ENCODE measurements at places on chromosomes 13 and 19. TPM values are rescaled to one million over a fixed set of nuclear protein-coding genes. Genes with fewer than 3 reads are reported as not detected.

GRCh38 chr19:10004617-10005016 is 5.7 kb downstream of the COL5A3 start:
- H3K4me1 ChIP-seq = peaks cover 13% of the 10 kb centered on the region
- H3K36me3 ChIP-seq = no peaks in the 10 kb centered on the region
- H3K4me3 ChIP-seq = no peak overlapping the region
- H3K27ac ChIP-seq = no peak overlapping the region
- H3K27me3 ChIP-seq = peaks cover 11% of the 10 kb centered on the region

- H3K4me1 ChIP-seq = peaks cover 3% of the 10 kb centered on the region
- H3K4me3 ChIP-seq = no peak overlapping the region
- no peak for DNase-seq
- H3K27ac ChIP-seq = peak overlapping the region; percentile 18
Observed at GRCh38 chr13:95128045-95128643, 173.1 kb downstream of the ABCC4 start.

GRCh38 chr13:42153199-42154113 is 105.0 kb downstream of the DGKH start:
- H3K36me3 ChIP-seq = no peaks in the 10 kb centered on the region
- H3K27ac ChIP-seq = no peak overlapping the region
- DNase-seq = no peak
- no peak overlapping the region for H3K4me3 ChIP-seq

Gene RXFP2
- not detected for total RNA-seq

Gene ICAM4
- total RNA-seq = 7.9 TPM

- no peak overlapping the region for H3K27ac ChIP-seq
- H3K27me3 ChIP-seq = peaks cover 88% of the 10 kb centered on the region
- no peak for DNase-seq
- no peaks in the 10 kb centered on the region for H3K36me3 ChIP-seq
- H3K4me1 ChIP-seq = no peaks in the 10 kb centered on the region
Observed at GRCh38 chr13:112065867-112066623, 904 bp upstream of the SOX1 start.

DNA sequence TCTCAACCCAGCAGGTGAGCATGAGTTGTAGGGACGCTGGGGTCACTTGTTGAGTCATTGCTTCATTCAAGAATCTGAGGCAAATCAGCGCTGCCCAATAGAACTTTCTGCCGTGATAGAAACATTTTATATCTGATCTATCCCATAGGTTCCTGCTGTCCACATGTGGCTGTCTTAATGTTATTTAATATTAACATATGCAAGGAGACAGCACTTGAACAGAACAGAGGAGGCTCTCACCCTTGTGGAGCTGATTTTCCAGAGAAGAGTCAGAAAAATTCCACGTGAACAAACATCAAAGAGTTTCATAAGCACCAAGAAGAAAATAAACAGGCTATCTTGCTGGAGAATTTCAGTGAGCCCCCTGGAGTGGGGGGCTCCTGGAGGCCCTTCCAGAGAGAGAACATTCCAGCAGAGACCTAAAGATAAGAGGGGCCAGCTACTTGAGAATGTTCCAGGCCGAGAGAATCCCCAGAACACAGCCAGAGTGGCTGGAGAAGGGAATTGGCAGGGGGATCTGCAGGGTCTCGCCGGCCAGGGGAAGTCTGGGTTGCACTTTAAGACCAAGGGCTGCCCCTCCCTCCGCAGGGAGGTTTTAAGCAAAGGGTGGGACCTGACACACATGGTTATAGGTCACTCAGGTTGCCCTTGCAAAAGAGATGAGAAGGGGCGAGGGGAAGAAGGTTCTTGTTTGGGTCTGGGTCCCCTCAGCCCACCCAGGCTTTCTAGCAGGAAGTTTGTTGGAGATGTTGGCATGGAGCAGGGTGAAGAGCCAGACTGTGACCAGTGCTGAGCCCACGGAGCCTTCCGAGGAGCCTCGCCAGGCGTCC is 135.7 kb downstream of the CRYL1 start:
- H3K4me3 ChIP-seq = no peak overlapping the region
- H3K36me3 ChIP-seq = no peaks in the 10 kb centered on the region
- no peaks in the 10 kb centered on the region for H3K27me3 ChIP-seq
- peaks cover 3% of the 10 kb centered on the region for H3K4me1 ChIP-seq
- peak overlapping the region; percentile 58 for H3K27ac ChIP-seq

GRCh38 chr13:104024416-104025170 is 958.4 kb upstream of the SLC10A2 start:
- no peak overlapping the region for H3K4me3 ChIP-seq
- no peak overlapping the region for H3K27ac ChIP-seq
- no peaks in the 10 kb centered on the region for H3K36me3 ChIP-seq
- no peaks in the 10 kb centered on the region for H3K4me1 ChIP-seq
- no peaks in the 10 kb centered on the region for H3K27me3 ChIP-seq
